Activated T-helper 1 cell treated with anti-CD3 and anti-CD28 coated beads, Interleukin-12 subunit alpha, Interleukin-12 subunit beta, Interleukin-2, Interleukin-4 antibody, amounts not matched to agents 30 ng/mL and 10 ng/mL and 1 ng/mL, durations not matched to agents 14 hours and 24 hours and 36 hours (primary cell): ENCODE measurements at places on chromosomes 3 and 15.

DNA sequence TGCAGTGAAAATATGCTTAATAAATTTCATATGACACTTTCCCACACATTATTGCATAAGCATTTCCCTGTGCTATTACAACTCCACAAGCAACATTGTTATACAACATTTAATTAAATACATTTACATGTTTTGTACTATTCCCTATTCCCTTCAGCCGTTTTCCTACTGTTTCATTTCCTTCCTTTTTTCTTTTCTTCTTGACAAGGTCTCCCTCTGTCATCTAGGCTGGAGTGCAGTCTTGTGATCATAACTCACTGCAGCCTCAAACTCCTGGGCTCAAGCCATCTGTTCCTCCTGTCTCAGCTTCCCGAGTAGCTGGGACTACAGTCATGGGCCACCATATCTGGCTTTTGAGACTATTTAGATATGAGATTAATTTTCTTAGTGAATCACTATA, 254.7 kb downstream of the NFKBIZ start:
- DNase-seq: no peak

DNA sequence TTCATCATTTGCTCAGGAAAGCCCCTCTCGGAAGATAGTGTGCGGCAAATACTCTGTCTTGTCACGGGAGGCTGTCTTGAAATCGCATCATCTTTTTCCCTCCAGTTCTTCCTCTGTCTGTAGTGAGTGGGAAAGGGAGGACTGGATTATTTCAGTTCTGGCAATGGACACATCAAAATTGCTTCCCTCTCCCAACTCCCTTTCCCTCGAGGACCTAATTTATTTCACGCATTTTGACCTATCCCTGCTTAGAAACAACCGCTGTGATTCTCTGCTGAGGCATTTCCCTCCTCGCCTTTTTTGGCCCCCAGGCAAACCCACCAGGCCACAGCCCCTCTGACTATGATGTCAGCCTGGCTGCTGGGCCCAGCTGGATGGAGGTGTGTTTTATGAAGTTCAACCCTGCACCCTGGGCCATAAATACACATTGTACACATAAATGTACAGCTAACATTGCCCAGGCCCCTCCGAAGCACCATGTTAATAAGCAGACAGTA, 138.7 kb upstream of the LRTM1 start:
- DNase-seq: no peak

DNA sequence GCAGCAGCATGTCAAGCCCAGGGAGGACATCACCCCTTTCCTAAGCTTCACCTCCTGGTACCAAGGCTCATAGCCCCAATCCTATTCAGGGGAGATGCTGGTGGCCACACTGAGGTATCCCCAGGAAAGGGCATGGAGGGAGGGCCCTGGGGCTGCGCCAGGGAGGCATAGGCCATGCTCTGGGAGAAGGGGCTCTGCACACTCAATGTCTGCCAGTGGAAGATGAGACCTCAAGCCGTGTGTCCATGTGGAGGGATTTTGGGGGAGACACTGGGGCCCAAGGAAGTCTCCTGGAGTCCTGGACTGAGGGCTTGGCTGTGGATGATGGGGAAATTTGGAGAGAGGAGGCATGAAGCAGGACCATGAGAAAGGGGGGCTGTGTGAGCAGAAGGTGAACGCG, 21.2 kb upstream of the PRR23E start:
- DNase-seq: no peak

- no peak for DNase-seq
These were observed 5.5 kb upstream of the ITIH3 start for GRCh38 chr3:52788890-52789745.

DNA sequence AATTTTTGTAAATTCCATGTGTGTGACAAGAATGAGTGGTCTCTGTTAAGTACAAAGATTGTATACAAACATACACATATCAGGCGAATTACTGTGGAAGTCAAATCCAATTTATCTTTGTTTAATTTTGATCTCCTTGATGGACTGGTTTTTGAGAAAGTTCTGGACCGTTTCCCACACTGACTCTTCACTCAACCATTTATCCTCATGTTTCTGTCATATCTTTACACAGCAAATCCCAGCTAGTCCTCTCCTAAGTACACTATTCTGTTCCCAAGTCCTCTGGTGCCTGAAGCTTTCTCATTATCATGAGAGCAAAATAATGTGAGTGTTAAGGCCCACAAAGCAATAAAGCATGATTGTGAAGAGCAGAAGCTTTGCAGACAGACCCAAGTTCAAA, 189.9 kb downstream of the WNT5A start:
- no peak for DNase-seq

DNA sequence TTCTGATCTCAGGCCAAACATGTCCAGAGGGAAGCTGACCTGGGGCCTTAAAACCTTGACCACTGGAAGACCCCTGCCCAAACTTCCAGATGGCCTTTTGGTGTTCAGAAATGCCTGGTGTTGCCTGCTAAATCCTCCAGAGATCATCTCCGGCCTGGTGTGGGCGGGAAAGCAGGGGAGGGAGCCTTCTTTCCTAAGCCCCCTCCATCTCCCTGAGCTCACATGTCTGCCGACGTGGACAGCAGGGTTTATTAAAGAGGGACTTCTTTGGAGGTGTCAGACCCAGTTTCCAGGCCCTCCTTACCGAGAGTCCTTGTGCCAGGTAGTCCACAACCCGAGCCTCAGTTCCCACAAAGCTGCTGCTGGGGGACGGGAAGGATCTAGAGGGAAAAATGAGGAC, 55.9 kb upstream of the SLC6A1 start:
- DNase-seq: no peak

DNA sequence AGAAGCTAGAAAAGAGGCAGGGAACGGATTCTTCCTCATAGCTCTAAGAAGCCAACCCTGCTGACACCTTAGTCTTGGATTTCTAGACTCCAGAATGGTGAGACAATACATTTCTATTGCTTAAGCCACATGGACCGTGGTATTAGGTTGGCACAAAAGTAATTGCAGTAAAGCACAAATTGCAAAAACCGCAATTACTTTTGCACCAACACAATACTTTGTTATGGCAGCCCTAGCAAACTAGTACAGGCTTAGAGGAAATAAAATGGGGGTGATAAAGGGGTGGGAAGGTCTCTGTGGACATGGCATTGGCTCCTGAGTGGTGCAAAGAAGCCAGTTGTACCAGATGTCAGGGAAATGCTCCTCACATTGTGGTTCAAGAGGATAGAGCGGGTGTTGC, 56.0 kb downstream of the SLC7A14 start:
- DNase-seq: no peak
